ENCODE measurements at places on chromosomes 5 and 9.

DNA sequence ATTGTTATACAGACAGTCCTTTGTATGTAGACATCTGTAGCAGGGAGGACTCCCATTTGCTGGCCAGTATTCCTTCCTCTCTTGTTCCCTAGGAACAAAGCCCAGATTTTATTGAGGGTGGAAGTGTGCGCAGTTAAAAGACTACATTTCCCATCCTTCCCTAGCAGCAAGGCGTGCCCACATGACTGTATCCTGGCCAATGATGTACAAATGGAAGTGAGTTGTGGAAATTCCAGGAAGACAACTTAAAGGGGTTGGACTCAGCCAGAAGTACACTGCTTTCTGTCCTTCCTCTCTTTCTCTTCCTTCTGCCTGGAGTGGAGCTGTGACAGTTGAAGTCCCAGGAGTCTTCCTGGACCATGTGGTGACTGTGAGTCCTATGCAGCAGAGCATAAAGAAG, 89.0 kb downstream of the HRH2 start:
- DNase-seq, result no peak

DNA sequence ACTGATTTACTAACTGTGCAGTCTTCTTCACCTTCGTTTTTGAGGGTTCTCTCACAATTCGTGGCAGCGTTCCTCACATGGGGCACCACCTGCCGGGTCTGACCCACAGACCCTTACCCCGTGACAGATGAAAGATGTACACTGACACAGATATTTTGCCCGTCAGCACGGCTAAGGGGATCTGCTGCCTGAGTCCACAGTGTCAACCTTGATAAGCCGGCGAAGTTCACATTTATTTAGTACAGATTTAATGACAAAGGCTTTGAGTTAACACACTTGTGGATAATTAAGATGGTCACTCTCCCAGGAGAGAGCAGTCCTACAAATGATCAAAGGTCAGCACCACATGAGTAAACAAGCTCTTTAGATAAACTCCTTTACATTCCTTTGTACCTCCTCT, 15.9 kb upstream of the TEX10 start:
- no peak for DNase-seq

GRCh38 chr9:74846766-74847165, 41.0 kb downstream of the TRPM6 start:
- DNase-seq, result no peak

DNA sequence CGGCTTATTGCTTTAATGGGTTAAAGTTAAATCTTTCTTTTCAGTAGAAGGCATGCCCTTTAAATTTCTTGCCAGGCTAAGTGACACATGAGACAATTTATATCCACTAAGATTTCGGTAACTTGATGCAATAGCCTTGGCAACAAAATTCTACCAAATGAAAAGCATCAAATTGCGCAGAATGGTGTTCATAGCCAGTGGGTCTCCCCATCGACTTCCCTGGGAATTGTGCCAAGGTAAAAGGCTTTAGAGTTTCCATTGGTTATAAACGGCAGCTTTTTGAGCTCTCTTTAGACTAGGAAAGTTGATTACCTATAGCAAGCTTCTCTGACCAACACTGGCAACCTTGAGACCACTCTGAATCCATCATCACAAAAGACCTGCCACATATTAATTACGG, 358.4 kb downstream of the ARRDC3 start:
- no peak for DNase-seq

Data from activated CD8-positive, alpha-beta memory T cell treated with anti-CD3 and anti-CD28 coated beads for 4 hours (primary cell).